Activated CD8-positive, alpha-beta T cell treated with anti-CD3 and anti-CD28 coated beads for 36 hours (primary cell): ENCODE measurements at places on chromosomes 7 and 10.

DNA sequence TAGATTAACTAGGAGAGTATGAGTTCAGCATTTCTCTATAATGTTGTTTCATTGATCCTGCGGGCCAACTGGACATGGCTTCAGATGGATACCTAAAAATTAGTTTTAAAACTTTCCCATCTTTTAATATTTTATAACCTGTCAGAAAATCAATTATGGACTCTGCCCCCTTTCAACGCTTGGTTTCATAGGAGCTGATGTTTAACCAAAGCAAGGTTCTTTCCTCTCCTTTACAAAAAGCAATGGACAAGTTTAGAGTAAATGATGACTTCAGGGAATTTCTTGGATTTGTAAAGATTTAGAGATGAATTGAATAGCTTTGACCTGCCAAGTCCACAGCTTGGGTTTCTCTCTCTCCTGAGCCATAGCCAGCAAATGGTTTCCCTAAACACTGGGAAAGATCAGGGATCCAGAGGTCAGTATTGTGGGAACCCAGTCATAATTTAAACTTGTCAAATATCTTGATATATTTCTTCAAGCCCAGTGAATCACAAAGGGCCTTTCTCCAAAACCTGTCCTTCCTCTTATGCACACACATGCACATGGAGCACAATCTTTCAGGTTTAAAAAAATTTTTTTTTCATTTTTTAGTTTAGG is 177.1 kb downstream of the EVX1 start:
- no peak for DNase-seq

DNA sequence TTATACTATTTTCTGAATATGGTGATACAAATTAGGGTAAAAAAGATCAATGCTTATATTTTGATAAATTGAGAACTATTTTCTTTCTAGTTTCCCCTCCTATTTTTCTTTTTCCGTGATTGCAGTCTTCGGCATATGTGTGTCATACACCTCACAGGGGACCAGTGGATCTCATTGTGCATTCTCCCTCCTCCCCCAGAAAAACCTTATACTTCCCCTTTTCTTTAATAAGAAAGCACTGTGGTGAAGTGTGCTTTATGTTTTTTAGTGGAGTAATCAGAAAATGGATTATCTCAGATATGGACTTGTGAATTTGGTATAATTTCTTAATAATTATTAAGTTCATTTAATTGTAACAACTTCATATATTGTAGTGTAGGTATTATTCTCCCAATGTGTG is 72.8 kb downstream of the BICC1 start:
- DNase-seq, result no peak

DNA sequence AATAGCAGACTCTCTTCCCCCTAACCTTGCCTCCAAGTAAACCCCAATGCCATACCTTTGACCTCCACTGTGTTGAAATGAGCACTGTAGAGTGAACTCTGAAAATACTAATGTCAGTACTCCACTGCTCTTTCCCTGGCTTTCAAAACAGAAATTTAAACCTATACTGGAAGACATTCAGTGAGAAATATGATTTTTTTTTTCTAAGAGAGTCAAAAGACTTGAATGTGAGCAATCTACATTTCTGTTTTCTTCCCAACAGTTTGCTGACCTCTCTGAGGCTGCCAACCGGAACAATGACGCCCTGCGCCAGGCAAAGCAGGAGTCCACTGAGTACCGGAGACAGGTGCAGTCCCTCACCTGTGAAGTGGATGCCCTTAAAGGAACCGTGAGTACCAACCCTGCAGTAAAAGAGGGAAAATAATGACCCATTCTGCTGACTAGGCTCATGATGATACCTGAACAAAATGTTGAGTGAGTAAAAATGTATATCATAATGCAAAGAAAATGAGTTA is 6.4 kb downstream of the VIM start:
- no peak for DNase-seq

GRCh38 chr10:76491216-76491615 is 1059.8 kb downstream of the LRMDA start:
- no peak for DNase-seq

GRCh38 chr10:132548106-132548823 is 10.7 kb downstream of the INPP5A start:
- no peak for DNase-seq
